ENCODE measurements at places on chromosomes 7 and 10.

DNA sequence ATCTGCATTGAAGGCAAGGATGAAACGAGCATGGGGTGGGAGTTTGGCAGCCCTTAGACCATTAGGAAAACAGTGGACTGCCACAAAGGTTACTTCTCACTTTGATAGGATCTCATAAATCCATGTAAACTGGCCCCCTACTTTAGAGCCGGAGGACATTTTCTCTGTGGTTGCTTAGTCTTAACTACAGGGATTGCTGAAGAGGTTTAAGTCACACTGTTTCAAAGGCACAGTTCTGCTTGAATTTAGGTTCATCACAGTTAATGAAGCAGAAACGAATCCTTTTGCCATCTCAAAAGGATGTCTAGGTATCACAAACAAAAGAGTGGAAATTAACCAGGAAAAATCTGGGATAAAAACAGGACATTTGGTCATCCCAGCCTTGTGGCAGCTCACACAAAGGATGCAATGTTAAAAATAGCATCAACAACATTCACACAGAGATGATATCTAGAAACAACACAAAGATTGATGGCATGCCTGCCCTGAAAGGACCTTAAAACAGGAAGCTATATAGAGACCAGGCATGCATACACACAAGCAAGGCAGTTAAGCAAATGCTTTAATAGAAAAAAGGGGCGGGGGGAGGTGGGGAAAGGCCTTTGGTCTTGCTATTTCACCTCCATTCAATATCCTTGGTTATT is 74.0 kb downstream of the DOCK4 start:
- DNase-seq = no peak

GRCh38 chr10:73168465-73168803 is 515 bp downstream of the FAM149B1 start:
- no peak for DNase-seq

- DNase-seq = no peak
Measured at GRCh38 chr7:70634071-70634470, 497.9 kb upstream of the GALNT17 start.

GRCh38 chr7:117530390-117530789 is 50.6 kb downstream of the CFTR start:
- DNase-seq = no peak

DNA sequence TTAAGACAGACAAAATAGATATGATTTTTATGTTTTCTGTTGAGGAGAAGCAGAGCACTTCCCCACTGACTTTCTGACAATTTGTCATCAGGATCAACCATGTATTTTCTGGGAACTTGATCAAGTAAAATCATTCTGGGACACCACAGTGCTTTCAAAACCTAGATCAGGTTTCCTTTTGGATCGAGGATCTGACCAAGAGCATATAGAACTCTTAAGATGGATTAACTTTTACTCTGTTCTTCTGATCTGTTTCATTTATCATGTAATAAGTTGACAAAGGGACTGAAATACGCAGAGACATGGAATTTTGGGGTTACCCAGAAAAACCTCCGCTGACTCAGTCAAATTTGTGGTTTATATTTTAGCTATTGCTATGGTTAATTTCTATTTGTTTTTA is 136.0 kb upstream of the WNT16 start:
- DNase-seq = no peak

DNA sequence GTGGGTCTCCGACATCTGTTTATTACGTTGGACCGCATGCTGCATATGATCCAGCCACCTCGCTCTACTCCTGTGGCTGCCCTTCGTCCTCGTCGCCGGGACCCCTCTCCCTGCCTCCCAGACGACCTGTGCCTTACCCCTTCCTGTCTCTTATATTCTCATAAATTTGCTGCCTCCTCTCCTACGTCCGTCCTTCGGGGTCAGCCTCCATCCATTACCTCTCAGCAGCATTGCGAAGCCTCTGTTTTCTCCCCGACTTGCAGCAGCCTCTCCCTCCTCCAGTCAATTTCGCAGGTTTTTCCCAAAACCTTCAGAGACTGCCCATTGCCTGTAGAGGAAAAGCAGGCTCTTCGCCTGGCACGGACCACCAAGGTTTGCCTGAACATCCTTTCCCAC is 39.4 kb upstream of the LEP start:
- DNase-seq = no peak

DNA sequence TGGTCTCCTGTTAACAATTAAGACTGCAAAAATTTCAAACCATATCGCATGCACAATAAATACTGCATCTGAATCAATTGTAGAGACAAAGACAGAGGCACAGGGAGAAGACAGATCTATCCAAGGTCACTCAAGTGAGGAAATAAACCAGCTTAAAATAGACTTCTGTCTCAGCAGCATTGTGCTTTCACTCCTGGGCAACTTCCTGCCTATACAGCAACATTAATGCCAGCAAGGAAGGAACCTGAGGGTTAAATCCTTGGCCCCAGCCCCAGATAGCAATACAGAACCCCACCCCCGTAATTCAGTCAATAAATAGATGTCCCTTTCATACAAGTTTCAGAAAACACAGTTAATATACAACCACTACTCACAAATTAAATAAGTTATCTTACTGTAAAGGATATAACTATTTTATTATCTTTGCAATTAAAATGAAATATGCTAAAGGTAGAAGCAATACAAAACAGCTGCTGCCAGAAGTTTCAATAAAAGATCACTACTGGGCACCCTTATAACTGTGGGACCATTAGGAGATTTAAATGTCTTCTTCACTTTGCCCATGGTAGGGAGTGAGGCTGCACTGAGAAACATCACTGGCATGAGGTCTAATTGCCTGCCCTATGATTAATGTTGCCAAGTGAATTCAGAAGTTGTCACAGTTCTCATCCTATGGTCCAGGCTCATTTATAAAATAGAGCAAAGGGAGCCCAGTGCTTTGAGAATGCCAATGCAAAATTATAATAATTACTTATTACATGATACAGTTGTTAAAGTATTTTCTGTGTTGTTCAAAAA is 49.4 kb downstream of the CAV1 start:
- DNase-seq = no peak

- DNase-seq = no peak
Measured at GRCh38 chr10:29923416-29923965, 135.9 kb downstream of the JCAD start.

DNA sequence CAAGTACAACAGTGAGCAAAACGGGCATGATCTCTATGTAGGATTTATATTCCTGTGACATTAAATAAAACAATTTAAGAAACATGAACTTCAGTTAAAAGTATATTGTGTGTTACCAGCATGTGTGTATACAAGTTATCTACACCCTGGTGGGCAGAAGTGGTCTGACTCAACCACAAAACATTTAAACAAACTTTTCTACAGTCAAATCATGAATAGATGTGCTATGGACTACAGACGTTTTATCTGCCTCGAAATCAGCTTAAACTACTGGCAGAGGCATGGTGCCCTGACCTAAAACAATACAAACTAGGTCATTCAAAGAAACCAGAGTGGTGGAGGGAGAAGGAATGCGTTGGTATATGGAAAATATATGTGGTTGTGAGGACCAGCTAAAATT is 3.6 kb downstream of the ARL3 start:
- DNase-seq = no peak

GRCh38 chr10:81847675-81848074 is 27.3 kb upstream of the NRG3 start:
- DNase-seq = no peak

- DNase-seq = no peak
Measured at GRCh38 chr10:18737236-18737635, 78.0 kb downstream of the ARL5B start.

GRCh38 chr10:30527623-30528428 is 93.8 kb downstream of the MAP3K8 start:
- no peak for DNase-seq

DNA sequence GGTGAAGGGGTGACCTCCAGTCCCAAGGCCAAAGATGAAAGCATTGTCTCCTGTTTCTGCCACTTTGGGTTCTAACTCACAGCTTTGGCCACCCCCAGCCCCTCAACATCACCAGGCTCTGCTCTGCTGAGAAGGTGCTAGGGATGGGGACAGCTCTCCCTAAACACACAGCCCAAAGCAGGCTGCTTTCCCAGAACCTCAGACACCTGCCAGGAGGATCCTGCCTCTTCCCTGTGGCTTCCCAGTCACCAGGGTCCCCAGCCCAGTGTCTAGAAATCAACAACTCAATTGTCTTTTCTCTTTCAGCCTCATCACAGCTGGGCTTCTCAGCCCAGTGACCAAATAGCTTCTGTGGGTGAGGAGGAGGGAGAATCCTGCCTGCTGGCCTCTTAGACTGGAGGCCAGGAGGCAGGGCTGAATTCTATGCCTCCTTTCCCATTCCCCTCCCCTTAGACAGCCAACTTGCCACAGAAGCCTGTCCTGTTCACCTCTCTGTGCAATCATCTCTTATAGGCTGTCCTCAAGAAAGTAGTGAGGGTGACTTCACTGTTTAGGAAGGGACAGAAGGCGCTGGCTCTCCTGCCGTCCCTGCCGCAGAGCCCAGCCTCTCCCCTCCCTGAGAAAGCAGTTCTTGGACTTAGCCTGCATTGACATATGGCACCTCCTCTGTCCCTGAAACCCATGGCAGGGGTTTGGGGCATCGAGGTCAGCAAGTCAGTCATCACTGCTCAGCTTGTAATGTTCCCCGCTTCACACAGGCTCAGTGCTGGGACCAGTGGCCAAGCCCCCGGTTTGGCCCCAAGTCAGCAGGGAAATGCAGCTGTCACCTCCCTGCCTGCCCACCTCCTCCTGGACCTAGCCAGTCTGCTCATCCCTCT is 3.7 kb downstream of the FGF8 start:
- no peak for DNase-seq

DNA sequence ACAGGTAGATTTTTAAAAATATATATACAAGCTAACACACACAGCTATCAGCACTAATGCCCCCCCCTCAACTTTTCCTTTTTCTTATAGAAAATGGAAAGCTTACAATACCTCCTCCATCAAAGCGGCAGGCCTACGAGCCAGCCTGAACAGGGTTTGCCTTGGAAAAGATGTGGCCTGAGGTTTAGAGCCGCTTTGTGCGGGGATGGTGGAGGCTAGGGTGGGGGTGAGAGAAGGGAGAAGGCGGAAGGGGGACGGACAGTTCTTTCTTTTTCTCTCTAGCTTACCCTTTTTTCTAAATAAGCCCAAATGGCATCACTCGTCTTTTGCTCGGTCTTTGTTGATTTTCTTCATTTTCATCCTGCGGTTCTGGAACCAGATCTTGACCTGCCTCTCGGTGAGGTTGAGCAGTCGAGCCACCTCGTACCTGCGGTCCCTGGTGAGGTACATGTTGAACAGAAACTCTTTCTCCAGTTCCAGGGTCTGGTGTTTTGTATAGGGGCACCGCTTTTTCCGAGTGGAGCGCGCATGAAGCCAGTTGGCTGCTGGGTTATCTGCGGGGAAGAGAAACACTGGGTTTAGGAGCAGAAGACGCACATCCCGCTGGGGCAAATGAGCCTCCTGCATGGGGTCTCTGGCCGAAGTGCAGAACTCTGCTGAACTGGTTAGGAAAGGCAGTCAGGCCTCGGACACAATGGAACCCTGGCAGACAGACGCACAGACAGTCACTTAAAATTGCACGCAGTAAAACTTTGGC is 1.9 kb downstream of the HOXA9 start:
- no peak for DNase-seq

- no peak for DNase-seq
Measured at GRCh38 chr7:94761451-94761850, 105.5 kb upstream of the SGCE start.

DNA sequence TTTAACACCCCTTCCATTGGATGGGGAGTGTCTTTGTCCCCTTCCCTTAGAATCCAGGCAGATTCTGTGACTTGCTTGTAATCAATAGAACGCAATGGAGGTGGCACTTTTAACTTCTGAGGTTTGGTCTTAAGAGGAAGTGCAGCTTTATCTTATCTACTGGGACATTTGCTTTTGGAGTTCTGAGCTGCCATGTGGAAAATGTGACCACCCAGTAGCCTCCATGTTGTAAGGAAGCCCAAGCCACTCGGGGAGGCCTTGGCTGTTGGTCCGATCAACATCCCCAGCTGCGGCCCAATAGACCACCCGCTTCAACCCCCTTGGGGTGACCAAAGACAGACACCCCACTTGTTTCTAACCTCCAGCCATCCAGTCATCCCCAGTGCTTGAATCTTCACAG is 86.3 kb upstream of the FAM171A1 start:
- no peak for DNase-seq

GRCh38 chr7:951881-952547 is 2.5 kb downstream of the ADAP1 start:
- no peak for DNase-seq

DNA sequence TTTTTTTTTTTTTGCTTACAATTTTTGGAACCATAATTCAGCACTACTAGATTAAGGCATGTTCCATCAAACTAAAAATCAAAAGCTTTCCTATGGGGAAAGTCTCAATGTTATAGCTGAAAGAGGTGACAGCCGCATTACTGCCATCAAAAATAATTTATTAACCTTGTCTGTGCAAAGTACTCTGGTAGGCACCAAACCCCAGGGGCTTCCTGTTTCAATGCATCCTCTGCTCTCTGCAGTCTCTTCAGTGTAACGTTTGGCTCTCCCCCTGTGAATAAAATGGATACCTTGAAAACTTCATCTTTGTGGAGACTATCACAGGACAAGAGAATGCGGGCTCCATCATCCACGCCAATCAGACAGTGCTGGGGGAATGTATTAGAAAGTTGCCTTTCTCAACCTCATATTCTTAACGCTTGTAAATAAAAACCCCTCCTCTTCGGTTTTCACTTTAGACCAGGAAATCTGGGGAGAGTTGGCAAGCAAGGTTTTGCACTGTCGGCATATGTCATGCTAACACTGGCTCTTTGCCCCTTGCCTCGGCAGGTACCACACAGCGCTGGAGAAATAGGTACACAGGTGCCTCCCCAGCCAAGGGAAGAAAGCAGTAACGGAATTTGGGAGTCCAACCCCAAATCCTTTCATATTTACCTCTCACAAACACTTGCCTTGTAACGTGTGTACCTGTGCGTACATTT is 1.6 kb upstream of the NRG3 start:
- no peak for DNase-seq

- no peak for DNase-seq
Measured at GRCh38 chr10:78600740-78601139, 468.0 kb upstream of the ZMIZ1 start.

- DNase-seq = no peak
Measured at GRCh38 chr7:101172005-101172853, 6.9 kb upstream of the VGF start.

DNA sequence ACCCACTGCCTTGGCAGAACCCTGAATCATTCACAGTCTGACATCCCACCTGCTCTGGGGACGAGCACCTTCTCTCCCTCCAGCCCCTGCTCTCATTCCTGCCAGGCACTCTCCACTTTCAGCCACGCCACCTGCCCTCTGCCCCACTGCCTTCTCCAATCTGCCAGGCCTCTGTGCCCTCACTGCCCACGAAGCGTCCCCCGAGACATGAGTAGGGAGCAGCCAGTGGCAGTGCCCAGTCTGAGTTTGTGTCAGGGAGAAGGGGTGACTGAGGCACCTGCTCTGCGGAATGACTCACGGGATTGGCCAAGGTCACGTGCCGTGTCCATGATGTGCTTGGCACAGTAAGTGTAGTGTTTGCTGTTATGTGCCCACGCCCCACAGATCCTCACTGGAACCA is 215.2 kb upstream of the PPP2R2D start:
- DNase-seq = no peak
